ENCODE measurements at places on chromosomes 1 and 21. TPM values are rescaled to one million over a fixed set of nuclear protein-coding genes. Genes with fewer than 3 reads are reported as not detected.

TEX38 gene
- not detected for polyA plus RNA-seq

KCNJ15 gene
- polyA plus RNA-seq: 24.5 TPM

PODN gene
- not detected for polyA plus RNA-seq

TMEM82 gene
- not detected for polyA plus RNA-seq

GNPAT gene
- 26.6 TPM for polyA plus RNA-seq

- no peak for DNase-seq
These were observed 27.7 kb downstream of the CD34 start for GRCh38 chr1:207883104-207883651.

DNA sequence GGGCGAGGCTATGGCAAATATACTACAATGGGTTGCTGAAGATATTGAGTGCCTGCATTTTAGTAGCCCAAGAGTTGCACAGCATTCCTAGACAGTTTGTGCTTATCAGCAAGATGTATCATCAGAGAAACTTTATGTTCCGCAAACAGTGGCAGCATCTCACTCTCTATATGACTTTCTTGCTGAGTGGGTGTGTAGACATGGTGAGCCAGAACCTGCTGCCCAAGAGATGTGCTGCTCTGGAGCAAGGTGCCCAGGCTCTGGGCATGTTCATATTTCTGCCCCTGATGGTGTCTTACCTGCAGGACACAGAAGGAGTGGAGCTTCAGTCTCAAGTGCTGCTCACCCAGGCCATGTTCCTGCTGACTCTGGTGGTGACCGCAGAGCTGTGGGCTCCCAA lies 8.2 kb upstream of the RGSL1 start:
- DNase-seq: no peak

- no peak for DNase-seq
These were observed 62.9 kb upstream of the ATP1A1 start for GRCh38 chr1:116310180-116310579.

DNA sequence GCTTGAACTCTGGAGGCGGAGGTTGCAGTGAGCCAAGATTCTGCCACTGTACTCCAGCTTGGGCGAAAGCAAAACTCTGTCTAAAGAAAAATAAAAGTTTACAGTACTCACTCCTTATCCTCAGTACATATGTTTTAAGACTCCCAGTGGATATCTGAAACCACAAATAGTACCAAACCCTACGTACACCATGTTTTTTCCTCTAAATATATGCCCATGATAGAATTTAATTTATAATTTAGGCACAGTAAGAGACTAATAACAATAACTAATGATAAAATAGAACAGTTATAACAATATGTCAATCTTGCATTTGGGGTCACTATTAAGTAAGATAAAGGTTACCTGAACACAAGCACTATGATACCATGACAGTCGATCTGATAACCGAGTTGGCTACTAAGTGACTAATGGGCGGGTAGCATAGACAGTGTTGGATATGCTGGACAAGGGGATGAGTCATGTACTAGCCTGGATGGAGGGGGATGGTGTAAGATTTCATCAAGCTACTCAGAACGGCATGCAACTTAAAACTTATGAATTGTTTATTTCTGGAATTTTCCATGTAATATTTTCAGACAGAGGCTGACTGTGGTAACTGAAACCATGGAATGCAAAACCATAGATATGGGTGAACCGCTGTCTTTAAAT lies 43.7 kb downstream of the ST7L start:
- peak; percentile 41 for DNase-seq

- DNase-seq: peak; percentile 29
These were observed 59.2 kb downstream of the TBX15 start for GRCh38 chr1:118928739-118929554.

GRCh38 chr1:53180226-53180625 lies 16.4 kb upstream of the CPT2 start:
- DNase-seq: peak; percentile 13

DNA sequence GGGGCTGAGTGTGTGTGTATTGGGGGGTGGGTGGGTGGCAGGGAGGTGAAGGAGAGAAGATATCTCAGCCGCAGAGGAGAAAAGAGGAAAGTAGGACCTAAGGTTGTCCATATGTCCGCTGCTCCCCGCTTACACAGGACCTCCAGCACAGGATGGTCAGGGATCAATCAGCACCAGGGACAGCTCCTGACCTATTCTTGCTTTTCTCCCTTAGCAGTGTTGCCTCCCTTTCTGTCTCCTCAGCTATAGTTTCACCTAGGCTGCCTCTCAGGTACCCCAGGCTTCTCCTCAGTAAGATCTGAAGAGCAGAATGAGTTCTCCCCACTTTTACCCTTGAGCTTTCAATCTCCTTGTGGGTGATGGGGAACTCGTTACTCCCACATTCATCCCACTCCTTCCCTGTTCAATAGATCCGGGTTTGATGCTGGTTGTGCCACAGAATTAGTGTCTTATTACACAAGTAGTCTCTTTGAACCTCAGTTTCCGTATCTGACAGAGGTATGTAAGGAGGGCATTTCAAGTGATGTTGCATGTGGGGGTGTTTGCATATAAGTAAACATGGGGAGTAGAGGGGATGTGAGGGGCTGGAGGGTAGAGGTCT lies 1.4 kb upstream of the DPH2 start:
- DNase-seq: no peak

DNA sequence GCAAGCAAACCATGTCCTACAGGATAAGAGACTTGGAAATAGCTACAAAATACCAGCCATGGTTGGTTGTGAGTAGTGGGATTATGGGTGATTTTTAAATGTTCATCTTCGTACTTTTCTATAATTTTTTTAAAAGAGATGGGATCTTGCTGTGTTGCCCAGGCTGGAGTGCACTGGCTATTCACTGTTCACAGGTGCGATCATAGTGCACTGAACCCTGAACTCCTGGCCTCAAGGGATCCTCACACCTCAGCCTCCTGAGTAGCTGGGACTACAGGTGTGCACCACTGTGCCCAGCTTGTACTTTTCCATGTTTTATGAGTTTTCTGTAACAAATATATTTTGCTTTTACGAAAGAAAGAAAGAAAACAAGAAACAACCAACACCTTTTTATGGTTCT lies 224.2 kb downstream of the FOXD2 start:
- DNase-seq: no peak

- DNase-seq: peak; percentile 75
These were observed 2.7 kb upstream of the PTPN22 start for GRCh38 chr1:113874012-113874879.

DNA sequence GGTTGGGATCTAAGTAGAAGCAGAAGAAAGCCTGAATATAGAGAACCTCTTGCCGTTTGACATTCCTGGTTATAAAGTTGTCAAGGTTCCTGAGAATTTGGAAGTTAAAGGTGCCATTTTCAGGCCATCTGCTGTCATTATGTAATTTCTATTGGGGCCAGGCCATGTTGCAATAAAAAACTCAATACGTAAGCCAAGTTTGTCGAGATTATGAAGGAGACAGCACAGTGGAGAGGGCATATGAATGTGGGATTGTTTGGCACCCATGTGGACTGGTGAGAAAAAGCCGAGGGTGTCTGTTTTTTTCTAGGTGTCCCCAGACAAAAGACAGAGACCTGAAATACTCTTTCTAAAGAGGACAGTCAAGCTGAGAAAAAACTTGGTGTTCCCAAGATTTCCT lies 18.8 kb upstream of the HSD3B1 start:
- no peak for DNase-seq

DNA sequence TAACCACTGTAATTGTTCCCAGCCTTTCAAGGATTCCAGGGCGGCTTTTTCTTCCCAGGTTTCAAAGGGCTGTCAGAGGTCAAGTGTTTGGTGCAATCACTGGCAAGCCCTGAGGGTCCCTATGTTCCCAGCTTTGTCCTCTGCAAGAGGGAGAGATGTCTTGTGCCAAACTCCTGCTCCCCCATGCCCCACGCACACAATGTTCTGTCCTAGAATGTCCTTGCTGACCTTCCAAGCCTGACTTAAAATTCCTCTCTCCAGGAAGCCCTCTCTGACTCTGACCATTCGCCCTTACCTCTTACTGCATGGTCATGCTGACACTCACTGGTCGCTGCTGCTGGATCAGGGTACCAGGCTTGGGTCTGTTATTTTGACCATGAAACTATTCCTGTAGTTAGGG lies 152.5 kb upstream of the KCND3 start:
- no peak for DNase-seq

- no peak for DNase-seq
These were observed 177.0 kb downstream of the SIPA1L2 start for GRCh38 chr1:232452736-232453440.

GRCh38 chr21:42395302-42395701 lies 550 bp downstream of the TMPRSS3 start:
- no peak for DNase-seq

DNA sequence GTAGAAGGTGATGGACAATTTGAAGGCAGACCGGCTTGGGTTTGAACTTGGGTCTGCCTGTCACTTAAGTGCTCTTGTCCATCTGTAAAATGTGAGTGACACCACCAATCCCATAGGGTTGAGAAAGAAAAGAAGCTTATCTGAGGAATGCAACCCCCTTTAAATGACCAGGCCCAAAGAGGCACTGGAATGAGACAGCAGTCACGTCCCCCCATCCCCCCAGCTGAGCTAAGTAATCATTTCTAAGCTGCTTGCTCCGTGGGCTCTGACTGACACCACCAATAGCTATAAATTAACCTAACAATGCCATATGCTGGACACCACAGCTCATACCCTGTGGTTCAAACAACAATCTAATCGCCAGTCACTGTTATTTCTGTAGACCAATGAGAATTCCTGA lies 15.1 kb downstream of the LCA5L start:
- DNase-seq: no peak

GRCh38 chr1:212688341-212689047 lies 11.1 kb downstream of the BATF3 start:
- DNase-seq: no peak

- DNase-seq: no peak
These were observed 41.0 kb downstream of the RXRG start for GRCh38 chr1:165403835-165404482.

DNA sequence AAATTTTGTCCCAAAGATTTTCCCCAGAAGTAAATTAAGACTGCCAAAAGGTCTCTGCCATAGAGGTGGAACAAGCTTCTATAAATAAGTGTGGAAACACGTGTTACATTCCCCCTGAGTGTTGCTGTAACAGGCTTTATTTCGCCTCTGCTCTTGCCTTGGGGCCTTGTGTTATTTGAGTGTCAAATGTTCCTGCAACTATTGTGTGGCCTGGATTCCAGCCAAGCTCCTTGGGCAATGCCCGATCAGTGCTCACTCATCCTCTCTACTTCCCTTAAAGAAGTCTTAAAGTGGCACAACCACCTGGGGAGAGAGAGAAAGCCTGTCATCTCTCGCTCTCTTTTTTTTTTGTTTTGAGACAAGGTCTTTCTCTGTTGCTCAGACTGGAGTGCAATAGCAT lies 156.7 kb downstream of the NR5A2 start:
- peak; percentile 97 for DNase-seq

GRCh38 chr1:11967028-11967547 lies 13.2 kb upstream of the MFN2 start:
- DNase-seq: peak; percentile 49

DNA sequence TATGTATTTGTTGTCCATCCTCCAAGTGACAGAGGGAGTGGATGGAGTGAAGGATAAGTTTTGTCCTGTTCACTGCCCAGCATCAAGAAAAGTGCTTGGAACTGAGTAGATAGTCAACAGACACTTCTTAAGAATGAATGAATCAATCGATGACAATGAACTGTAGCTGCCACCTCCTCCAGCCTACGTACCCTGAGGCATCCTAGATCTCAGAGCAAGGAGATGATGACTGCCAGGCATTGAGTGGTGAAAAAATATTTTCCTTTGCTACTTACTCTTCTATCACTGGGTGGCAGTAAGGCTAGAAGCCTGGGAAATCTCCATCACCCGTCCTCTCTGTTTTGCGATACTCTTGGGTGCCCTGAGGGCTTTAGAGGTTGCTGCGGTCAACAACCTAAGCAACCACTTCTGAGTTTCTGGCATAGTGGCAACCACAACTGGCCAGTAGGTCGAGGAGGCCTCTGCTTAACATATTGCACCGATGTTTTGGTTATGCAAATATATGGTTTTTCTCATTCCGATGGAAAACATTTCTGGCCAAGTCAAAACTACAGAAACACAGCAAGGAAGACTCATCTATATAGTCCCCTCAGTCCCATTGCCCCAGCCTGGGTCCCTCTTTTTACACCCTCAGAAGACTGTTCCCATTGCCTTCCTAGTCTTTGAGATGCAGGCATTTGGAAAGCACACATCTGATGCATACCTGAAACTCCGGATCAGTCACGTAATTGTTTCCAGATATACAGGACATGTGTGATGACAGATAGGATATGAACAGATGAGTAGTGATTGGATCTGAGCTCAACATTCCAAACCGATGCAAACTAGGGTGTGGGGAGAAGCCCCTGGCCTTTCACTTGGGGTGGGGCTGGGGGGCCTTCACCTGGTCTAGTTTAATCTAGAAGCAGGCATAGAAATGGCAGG lies 136.8 kb downstream of the RUNX1 start:
- DNase-seq: no peak

All from foreskin keratinocyte (primary cell).